ENCODE measurements at places on chromosomes 5 and 9. TPM values are rescaled to one million over a fixed set of nuclear protein-coding genes. Genes with fewer than 3 reads are reported as not detected.

GRCh38 chr5:169416583-169417196 lies 115.8 kb upstream of the SLIT3 start:
- peak; percentile 25 for DNase-seq

GRCh38 chr5:154401355-154401754 lies 44.4 kb upstream of the SAP30L start:
- no peak for DNase-seq

ECM2 gene
- 8.2 TPM for total RNA-seq

TXNDC8 gene
- not detected for total RNA-seq

DNA sequence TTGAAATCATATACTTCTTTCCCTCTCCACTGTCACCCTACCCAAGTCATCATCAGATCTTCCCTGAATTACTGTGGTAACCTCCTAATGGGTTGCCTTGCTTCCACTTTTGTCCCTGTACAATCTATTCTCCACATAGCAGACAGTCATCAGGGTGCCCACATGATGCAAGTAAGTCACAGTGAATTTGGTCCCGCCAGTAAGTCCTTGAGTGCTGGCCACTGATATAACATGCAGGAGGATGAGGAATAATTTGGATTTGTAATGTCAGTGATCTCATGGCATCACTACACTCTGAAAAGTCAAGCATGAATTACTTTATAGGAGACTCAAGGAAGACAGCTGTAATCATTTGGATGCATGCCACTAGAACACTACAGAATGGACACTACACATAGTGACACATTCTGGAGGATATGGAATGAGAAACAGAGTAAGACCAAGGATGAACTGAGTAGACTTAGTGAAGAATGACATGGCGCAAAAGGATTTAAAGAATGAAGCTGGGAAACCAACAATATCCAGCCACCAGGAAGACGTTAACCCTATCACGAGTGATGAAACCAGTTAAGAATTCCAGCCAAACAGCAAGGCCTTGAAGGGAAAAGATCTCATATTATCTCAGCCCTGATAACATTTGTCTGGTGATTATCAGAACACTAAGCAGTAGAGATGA lies 28.6 kb downstream of the MARCHF3 start:
- DNase-seq: no peak

DNA sequence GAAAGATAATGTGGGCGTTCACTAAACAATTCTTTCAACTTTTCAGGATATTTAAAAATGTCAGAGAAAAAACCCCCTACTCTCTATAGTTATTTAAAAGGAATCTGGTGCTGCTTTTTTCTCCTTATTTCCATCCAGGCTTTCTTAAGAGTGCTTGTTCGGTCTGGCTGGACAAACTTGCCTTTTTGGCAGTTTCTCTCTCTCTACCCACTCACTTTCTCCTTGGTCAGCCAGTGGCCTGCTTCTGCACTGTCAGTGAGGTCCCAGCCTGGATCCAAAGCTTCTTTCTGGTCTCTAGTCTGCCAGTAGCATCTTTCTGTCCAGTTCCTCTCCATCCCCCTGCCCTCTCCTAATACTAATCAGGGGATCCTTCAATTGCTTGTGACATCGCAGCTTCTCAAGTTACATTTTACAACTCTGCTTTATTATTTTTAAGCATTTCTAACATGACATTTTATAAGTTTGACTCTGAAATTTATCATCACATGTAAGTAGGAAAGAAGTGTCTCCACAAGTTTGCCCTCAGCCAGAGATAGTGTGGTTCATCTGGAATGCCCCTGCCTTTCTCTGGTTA lies 50.4 kb downstream of the PIK3R1 start:
- no peak for DNase-seq

- peak; percentile 53 for DNase-seq
These were observed 14.7 kb downstream of the ASTN2 start for GRCh38 chr9:117400171-117400570.

DOCK8 gene
- total RNA-seq: 47.2 TPM

DNA sequence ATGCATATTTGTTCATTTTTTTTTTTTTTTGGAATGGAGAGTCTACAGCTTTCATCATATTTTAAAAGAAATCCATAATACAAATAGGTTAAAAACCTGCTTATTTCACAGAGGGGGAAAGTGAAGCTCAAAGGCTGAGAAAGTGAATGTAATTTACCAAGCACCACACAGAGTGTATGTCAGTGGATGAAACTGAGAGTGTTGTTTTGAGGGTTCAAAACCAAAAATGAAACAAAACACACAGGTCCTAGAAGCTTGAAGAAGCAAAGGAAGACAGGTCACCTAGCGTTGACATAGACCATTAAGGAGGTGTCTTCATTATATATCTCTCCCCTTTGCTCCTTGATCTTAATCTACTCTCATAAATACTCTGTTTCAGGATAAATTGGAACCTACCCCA lies 7.5 kb downstream of the NMUR2 start:
- DNase-seq: no peak

GRCh38 chr5:179131886-179132585 lies 71.9 kb downstream of the ZNF354C start:
- no peak for DNase-seq

DNA sequence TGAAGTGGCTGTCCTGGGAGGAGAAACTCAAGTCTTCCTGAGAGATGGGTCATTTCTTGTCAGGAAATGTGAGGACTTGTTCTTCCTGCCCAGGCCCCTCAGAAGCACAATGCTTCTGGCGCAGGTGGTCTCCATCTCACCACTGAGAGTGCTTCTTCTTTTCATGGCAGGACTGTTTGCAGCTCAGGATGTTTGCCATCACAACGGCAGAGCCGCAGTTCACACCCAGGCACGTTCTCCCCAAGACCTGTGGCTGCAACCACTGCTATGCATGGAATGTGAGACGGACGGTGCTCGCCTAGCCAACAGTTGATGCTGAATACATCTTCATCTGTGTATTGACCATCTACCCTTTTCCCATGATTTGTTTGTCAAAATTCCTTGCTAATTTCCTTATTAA lies 216.3 kb downstream of the GADD45G start:
- no peak for DNase-seq

FAT2 gene
- 0.03 TPM for total RNA-seq

GRCh38 chr5:97488126-97488668 lies 305.1 kb upstream of the RIOK2 start:
- DNase-seq: no peak

GRCh38 chr9:137300567-137301080 lies 1.4 kb downstream of the NRARP start:
- no peak for DNase-seq

DNA sequence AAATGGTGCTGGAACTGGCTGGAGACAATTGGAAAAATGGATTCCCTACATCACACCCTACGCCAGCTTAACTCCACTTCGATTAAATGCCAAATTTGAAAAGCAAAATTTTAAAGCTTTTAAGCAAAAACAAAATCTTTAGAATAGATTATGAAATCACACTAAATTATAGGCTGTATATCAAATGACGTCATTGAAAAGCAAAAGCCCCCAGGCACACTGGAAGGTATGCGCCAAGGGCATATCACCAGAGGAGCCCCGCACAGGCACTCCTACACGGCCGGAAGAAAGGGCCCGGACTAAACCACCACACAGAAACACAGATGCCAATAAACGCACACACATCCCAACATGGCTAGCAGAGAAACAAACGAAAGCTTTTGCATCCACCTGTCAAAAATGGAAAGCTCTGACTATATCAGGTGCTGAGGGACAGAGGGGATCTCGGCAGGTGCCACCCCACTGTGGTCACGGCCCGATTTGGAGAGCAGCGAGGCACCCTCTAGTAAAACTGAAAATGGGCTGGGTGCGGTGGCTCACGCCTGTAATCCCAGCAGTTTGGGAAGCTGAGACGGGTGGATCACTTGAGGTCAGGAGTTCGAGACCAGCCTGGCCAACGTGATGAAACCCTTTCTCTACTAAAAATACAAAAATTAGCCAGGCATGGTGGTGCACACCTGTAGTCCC lies 17.0 kb upstream of the MXD3 start:
- no peak for DNase-seq

DNA sequence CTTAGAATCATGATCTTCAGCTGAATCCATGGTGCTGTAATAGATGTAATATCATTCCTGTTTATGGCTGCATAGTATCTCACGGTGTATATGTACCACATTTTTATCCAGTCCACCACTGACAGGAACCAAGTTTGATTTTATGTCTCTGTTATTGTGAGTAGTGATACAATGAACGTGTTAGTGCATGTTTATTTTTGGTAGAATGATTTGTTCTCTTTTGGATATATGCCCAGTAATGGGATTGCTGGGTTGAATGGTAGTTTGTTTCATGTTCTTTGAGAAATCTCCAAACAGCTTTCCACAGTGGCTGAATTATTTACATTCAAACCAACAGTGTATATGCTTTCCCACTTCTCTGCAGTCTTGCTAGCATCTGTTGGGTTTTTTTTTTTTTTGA lies 175.1 kb upstream of the CDH10 start:
- no peak for DNase-seq

- DNase-seq: no peak
These were observed 20.5 kb downstream of the EQTN start for GRCh38 chr9:27276193-27277030.

- DNase-seq: no peak
These were observed 2.6 kb downstream of the OLFML2A start for GRCh38 chr9:124779368-124780059.

UNC5A gene
- total RNA-seq: 0.14 TPM

DNA sequence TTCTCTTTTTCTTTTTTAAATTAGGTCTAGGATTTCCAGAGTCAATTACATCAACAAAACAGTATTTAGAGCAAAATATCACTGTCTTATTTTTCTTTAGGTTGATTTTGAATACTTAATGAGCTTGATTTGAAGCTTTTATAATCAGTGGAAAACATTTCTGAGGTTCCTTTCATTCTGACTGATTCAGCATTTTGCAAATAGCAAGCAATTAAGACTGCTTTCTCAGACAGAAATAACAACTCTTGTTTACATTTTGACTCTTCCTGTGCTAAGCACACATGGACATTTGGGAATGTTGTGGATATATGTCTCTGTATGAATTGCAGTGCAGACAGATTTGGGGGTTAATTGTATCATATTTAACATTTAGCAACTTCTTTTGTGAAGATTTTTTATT lies 22.2 kb upstream of the MCCC2 start:
- DNase-seq: no peak

DDX46 gene
- total RNA-seq: 37.5 TPM

DNA sequence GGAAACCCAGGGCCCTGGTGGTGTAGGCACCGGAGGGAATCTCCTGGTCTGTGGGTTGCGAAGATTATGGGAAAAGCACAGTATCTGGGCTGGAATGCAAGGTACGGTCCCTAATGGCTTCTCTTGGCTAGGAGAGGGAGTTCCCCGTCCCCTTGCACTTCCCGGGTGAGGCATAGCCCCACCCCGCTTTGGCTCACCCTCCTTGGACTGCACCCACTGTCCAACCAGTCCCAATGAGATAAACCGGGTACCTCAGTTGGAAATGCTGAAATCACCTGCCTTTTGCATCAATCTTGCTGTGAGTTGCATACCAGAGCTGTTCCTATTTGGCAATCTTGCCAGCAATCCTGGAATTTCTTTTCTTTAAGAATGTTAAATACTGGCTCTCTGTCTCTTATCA lies 1429.1 kb downstream of the MAT2B start:
- DNase-seq: no peak

DNA sequence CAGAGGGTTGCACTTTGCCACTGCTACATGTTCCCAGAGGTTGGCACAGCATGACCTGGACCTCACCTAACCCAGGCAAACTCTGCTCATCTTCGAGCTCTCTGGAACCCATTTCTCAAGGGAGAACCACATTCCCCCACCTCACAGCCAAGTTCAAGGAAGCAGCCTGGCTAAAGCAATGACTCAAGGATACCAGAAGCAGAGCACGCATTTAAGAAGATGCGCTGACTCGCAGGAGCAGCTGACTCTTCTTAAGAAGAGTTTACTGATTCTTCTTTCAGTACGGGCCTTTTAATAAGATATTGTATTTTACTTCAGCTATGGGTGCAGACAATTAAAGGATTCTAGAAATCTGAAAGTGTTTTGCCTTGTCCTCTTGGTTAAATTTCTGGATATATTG lies 4.1 kb upstream of the SEMA5A start:
- no peak for DNase-seq

GRCh38 chr9:129139993-129140396 lies 28.8 kb downstream of the PTPA start:
- DNase-seq: peak; percentile 92

- peak; percentile 88 for DNase-seq
These were observed 75.6 kb upstream of the ZSWIM6 start for GRCh38 chr5:61256474-61256873.

GRCh38 chr5:74401281-74401945 lies 239.1 kb downstream of the ENC1 start:
- DNase-seq: no peak

CCNI2 gene
- total RNA-seq: 8.4 TPM

CDKN2B-AS1 gene
- total RNA-seq: 0.55 TPM

DNA sequence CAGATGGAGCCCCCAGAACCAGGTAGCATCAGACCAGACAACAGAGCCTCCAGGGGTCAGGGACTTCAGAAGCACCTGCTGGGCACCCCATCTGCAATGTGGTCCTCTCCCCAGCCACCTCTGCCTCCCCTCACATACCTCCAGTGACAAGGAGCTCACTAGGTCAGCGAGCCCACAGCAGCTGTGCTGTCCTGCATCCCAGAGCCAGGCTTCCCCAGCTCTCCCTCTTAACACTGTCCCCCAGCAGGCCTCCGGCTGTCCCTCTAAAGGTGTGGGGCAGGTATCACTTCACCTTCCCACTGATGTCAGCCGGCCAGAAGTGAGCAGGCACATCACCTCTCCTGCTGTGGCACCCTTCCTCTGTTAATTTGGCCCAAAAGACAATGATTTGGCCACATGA lies 83.6 kb downstream of the LMX1B start:
- DNase-seq: no peak

DNA sequence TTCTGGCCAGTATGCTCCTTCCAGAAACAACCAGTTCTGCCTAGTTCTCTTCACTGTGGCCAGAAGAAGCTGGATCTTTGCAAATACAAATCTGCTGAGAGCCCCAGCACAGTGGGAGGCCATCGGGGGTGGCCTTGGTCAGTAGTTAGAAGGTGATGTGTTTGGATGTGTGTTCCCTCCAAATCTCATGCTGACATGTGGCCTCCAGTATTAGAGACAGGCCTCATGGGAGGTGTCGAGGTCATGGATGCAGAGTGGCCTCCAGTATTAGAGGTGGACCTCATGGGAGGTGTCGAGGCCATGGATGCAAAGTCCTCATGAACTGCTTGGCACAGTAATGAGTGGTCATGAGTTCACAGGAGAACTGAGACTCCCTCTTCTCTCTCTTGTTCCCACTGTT lies 7.6 kb upstream of the IRX2 start:
- no peak for DNase-seq

GRCh38 chr9:20048437-20048836 lies 259.6 kb upstream of the SLC24A2 start:
- no peak for DNase-seq

GRCh38 chr5:151082282-151082902 lies 1.6 kb upstream of the TNIP1 start:
- no peak for DNase-seq
